ENCODE measurements at places on chromosomes 7 and 10. TPM values are rescaled to one million over a fixed set of nuclear protein-coding genes. Genes with fewer than 3 reads are reported as not detected.

SPAM1 gene
- total RNA-seq, result not detected

VAX1 gene
- total RNA-seq, result not detected

TSPAN12 gene
- 2.2 TPM for total RNA-seq

ASB10 gene
- not detected for total RNA-seq

CCDC172 gene
- total RNA-seq, result not detected

HACD1 gene
- total RNA-seq, result 11.6 TPM

Data from aortic smooth muscle cell (primary cell).